Stimulated activated CD4-positive, alpha-beta T cell treated with anti-CD3 and anti-CD28 coated beads, TNF-alpha, amount 100 ng/mL, for 48 hours (primary cell): ENCODE measurements at places on chromosomes 12 and 14.

DNA sequence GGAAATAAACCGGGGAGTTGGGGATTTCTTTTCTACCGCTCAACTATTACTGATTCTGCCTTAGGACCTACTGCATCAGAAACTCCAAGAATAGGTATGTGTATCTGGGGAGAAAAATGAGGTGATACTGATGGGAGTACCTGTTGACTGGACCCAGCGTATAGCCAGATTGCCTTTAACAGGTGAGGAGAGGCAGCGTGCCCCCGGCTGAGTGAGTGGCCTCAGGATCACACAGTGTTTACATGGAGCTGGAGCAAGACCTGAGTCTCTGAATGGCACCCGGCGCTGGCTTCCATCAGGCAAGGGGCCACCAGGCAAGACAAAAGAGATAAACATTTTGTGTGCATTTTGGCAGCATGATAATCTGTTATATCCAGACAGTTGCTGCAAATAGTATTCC is 496.2 kb downstream of the EGLN3 start:
- DNase-seq = no peak

DNA sequence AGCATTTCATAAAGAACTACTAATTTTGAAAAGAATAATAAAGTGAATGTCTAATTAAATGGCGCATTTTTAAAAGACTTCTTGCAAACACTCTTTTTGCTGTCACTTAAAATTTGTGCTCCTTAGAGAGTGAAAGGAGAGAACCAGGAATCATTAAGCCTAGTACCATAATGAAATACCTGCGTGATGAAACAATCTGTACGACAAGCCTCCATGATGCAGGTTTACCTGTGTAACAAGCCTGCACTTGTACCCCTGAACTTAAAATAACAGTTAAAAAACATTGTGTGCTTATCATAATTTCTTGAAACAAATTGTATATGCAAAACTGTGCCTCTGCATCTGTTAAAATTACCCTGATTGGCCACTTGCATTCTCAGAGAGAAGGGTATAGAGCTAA is 108.1 kb downstream of the MGAT4C start:
- no peak for DNase-seq

DNA sequence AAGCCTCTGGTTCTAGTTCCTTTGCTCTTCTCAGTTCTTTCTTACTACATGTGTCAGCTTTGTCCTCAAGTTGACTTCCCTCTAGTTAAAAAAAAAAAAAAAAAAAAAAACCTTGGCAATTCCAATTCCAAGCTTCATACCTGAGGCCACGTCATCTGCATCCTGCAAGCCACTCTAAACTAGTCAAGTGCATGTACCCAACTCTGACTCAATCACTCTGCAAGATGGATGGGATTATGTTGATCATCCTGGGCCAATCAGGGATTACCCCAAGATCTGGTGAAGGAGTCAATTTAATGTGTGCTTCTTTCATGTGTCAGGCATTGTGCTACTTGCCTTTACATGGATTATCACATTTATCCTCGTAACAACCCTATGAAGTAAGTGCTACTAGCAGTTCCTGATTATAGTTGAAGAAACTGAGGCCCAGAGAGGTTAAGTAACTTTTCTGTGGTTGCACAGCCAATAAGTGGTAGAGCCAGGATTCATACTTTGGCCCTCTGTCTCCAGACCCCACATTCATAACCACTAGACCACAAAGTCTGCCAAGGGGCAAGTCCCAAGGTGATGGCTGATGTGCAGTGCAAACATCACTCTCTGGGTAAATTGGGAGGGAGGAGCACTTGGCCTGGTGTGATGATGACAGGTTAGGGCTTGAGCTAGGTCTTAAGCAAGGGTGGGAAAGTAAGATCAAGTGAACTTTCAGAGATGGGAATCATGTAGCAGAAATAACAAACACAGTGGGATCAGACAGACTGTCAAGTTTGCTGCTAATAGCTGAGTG is 17.3 kb upstream of the CCND2 start:
- no peak for DNase-seq

GRCh38 chr12:41663598-41664265 is 475.6 kb downstream of the PDZRN4 start:
- no peak for DNase-seq

GRCh38 chr12:96822641-96823040 is 84.4 kb upstream of the NEDD1 start:
- no peak for DNase-seq
